ENCODE measurements at places on chromosomes 3 and 15.

- DNase-seq = no peak
Measured at GRCh38 chr3:67037615-67038014, 39.5 kb downstream of the KBTBD8 start.

DNA sequence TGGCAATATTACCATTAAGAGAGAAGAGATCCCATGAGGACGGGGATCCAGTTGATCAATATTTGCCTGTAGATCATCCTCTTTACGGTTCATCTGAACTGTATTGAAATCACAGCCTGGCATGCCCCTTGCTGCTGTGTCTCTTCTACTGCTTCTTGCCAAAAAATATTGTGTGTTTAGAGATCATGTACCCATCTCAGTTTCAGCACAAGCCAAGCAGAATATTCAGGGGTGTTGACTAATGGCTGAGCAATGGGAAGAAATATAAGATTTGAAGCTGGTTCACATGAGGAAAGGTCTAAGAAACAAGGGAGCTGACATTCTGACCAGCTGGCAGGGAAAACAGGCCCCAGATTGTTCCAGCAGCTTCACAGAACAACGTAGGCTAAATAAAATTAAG lies 21.3 kb downstream of the ATP13A5 start:
- DNase-seq = no peak

GRCh38 chr3:186209810-186210752 lies 101.2 kb upstream of the ETV5 start:
- DNase-seq = no peak

GRCh38 chr3:104069114-104069513 lies 1297.6 kb upstream of the ALCAM start:
- DNase-seq = no peak

GRCh38 chr3:65153850-65154512 lies 466.2 kb upstream of the ADAMTS9 start:
- DNase-seq = no peak

DNA sequence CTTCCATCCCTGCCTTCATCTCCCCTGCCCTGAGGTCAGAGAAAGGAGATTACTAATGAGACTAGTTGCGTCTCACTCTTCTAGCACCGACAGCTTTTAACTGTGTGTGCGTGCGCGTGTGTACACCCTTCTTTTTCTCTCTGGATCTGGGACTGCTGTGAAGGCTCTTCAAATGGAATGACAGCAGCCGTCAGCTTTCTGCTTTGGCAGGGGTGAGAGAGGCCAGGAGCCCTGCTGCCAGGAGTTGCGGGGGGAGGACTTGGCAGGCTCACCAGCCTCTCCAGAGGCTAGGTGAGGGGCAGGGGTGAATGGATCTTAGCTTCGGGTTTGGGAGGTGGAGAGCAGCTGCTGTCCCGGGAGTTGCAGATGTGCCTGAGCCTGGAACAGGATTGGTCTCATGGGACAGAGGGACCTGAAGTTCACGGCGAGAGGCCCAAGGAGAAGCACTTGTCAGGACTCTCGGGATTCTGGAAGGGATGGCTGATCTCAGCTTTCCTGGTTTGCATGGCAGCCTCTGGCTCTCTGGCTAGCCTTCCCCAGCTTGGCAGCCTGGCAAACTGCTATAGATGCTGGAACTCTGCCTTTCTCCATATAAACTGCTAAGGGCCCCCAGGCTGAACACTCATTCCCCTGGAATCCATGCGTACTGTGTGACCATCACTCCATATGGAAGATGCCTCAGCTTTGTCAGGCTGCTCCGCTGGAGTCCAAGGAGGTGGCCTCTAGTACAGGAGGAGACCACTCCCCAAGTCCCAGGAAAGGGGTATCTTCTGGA lies 16.6 kb downstream of the TEX264 start:
- no peak for DNase-seq

DNA sequence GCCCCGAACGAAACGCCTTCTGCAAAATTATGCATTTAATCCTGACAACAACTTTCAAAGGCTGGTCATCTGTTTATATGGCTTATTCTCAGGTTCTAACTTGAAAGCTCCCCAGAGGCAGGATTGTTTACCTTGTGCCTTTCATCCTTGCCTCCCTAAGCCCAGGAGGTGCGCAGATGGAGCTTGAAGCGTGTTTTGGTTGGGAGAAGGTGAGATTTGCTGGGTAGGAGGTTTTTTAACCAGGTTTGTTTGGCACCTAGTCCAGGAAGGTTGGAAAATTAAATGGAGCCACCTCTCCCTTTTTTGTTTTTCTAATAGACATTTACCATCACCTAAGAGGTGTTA lies 675 bp downstream of the TSEN2 start:
- DNase-seq = no peak

GRCh38 chr15:78207641-78208340 lies 26.6 kb downstream of the ACSBG1 start:
- DNase-seq = no peak

- no peak for DNase-seq
Measured at GRCh38 chr3:159813822-159814531, 174.7 kb upstream of the IL12A start.

DNA sequence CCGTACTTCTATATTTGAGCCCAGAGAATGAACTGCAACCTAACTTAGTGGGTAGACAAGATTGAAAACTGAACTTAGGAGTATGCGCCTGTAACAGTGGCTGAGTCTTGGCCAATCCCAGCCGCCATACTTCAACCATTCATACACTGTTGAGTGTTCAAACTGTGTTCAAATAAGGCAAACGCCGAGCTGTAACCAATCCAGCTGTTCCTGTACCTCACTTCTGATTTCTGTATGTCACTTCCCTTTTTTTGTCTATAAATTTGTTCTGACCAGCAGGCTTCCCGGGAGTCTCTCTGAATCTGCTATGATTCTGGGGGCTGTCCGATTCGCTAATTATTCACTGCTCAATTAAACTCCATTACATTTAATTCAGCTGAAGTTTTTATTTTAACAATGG lies 58.6 kb upstream of the TPM1 start:
- DNase-seq = no peak

DNA sequence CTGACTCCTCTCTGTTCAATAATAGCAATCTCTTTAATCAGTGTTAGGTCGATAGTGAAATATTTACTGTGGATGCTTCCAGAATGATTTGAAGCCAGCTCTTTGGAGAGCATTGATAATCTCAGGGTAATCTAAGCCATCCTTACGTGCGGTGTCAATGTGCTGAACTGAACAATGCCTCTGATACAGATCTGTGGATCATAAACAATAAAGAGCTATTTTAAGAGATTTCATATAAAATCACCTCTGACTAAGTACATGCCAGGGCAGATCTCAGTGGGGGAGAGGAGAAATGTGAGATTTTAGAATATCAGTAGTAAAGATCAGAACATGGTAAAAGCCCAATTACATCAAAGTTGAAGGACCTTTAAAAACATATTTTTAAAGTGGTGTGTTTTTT lies 319.3 kb upstream of the GBE1 start:
- DNase-seq = no peak

- DNase-seq = no peak
Measured at GRCh38 chr3:110811050-110811449, 260.6 kb upstream of the NECTIN3 start.

- DNase-seq = no peak
Measured at GRCh38 chr15:41281236-41281635, 50.2 kb downstream of the CHP1 start.

DNA sequence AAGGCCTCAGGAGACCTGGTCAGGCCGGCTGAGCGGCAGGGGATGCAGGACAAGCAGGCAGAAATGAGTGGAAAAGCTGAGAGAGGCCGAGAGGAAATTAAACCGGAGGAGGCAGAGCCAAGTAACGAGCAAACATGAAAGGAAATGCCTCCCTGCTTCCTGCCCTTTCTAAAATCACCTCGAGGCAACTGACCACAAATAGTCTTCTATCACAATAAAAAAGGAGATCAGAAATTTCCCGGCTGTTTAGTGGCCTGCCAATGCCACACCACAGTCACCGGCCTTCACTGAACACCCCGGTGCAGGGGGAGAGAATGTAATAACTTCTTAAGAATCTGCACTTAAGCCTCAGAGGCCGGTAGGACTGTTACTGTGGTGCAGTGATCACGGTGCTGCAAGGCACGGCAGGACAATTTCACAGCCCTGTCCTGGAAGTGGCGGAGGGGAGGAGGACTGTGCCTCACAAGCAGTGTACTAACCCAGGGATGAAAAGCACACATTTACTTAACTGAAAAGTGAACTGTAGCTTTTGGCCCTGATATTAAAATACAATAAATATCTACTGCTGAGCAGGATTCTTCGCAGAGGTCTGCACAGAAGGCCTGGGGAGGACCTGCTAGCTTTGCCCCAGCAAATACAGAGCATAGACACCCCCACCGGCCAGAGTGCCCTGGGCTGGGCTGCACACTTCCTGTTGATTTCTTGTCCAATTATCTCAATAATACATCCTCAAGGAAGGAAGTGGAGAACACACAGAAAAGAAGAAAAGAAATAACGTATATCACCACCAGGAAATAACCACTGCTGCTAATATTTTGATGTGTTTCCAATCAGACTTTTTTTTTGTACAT lies 183.5 kb upstream of the NSMCE3 start:
- DNase-seq = no peak

DNA sequence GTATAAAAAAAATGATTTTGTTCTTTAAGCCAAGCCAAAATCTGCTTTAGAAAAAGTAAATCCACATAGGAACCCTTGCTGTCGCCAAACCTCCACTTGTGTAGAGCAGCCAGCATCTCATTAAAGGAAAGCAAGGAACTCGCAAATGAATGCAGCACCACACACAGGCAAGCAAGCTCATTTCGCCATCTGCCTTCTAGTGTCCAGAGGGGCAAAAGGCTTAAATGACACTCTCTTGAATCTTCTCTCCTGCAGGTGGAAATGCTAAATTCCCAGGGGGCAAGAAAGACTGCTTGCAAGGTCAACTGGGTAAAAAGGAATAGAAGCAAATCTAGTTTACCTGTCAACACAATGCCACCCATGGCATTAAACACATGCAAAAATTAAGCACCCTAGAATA lies 2.4 kb downstream of the MB21D2 start:
- no peak for DNase-seq

- DNase-seq = peak; percentile 30
Measured at GRCh38 chr3:43855674-43856299, 165.0 kb downstream of the ABHD5 start.

DNA sequence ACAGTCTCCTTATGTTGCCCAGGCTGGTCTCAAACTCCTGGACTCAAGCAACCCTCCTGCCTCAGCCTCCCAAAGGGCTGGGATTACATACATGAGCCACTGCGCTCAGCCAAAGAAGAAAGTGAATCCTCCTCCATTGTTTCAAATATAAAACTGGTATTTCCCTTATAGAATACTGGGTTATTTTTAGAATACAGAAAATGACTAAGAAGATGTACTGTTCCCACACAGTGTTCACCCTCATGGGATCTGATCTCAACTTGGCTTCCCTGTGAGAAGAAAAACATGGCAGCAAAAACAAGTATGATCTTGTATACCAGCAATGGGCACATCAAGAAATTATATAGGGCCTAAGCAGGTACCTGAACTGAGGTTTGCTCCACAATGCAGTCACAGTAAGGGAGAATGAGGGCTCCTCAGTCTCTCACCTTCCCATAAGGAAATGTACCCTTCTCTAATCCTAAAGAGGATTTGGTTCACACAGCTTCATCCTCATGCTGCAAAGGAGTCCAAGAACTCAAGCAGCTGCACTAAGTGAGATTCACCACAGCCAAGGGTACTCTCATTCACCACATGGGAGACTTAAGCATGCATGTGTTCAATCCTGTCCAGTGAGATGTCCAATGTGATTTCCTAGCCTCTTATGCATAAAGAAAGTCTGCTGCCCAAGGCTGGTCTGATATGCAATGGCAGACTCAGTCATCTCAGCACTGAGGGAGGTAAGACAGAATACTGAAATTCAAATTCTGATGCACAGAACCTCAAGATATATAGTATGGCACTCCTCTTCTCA lies 25.8 kb downstream of the USP4 start:
- no peak for DNase-seq

GRCh38 chr3:42892169-42892568 lies 13.8 kb upstream of the ZNF662 start:
- DNase-seq = no peak

DNA sequence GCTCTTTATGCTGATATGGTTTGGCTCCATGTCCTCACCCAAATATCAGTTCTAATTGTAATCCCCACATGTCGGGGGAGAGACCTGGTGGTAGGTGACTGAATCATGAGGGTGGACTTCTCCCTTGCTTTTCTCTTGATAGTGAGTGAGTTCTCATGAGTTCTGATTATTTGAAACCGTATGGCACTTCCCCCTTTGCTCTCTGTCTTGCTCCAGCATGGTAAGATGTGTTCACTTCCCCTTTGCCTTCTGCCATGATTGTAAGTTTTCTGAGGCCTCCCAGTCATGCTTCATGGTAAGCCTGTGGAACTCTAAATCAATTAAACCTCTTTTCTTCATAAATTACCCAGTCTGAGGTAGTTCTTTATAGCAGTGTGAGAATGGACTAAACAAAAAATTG lies 107.6 kb downstream of the IMPG2 start:
- DNase-seq = no peak

GRCh38 chr3:18591120-18591519 lies 166.0 kb upstream of the SATB1 start:
- no peak for DNase-seq

All from activated CD4-positive, alpha-beta T cell treated with anti-CD3 and anti-CD28 coated beads for 24 hours (primary cell).